HepG2 (cell line): ENCODE measurements at places on chromosomes 7 and 10. TPM values are rescaled to one million over a fixed set of nuclear protein-coding genes. Genes with fewer than 3 reads are reported as not detected.

GRCh38 chr10:13223241-13223640 lies 10.9 kb downstream of the UCMA start:
- no peak for DNase-seq

- DNase-seq: no peak
Measured at GRCh38 chr7:118087126-118087525, 96.8 kb upstream of the LSM8 start.

GRCh38 chr7:45595809-45596664 lies 21.9 kb downstream of the ADCY1 start:
- DNase-seq: no peak

DNA sequence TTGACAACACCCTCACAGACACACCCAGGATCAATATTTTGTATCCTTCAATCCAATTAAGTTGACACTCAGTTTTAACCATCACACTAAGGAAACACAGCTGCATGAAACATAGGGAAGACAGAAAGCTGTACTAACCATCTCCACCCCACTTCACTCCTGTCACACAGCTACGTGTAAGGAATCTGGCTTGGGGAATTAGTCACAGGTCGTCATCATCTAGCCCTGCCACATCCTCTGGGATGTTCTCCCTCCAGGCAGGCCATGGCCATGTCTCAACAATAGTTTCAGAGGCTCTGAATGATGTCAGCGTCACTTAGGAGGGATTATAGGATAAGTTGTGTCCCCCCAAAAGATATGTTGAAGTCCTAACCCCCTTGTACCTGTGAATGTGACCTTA lies 10.8 kb upstream of the SEMA3C start:
- no peak for DNase-seq

- no peak for DNase-seq
Measured at GRCh38 chr10:35341521-35341920, 5.2 kb downstream of the CCNY start.

DNA sequence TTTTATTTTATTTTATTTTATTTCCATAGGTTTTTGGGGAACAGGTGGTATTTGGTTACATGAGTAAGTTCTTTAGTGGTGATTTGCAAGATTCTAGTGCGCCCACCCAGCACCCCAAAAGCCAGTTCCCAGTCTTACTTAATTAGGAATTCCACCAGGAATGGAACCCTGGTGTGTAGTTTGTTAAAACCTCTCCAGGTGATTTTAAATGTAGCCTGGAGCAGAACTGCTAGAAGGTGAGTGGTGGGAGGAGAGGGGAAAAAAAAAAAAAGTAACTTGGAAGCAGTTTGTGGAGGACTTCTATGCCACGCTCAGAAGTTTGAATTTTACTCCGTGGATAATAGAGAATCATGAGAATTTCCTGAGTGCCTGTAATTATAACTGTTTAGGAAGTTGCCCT lies 5.5 kb upstream of the TEX47 start:
- no peak for DNase-seq

DNA sequence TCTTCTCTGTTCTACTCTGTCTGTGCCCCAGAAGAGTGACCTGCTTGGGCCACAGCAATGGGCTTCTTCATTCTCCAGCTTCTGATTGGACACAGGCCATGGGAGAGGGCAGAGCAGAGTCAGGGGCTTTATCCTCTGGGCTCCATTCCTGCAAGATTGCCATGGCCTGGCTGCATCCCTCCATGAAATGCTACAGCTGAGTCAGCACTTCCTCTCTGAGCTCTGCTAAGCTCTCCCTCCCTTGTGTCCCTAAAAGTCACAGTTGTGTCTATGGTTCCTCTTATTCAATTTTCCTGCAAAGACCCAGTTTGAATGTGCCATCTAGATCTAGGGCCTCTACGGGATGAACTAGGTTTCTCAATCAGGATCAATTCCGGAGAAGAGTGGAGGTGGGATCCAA lies 903.8 kb downstream of the TYW1 start:
- DNase-seq: no peak

ERVW-1 gene
- polyA plus RNA-seq: not detected in 2 replicates

ANKIB1 gene
- polyA plus RNA-seq: 24.8 and 28.7 TPM in 2 replicates

TMEM139 gene
- polyA plus RNA-seq: 13.8 and 14.0 TPM in 2 replicates

GNGT1 gene
- polyA plus RNA-seq: not detected in 2 replicates

HOXA3 gene
- 4.3 and 4.6 TPM in 2 replicates for polyA plus RNA-seq
